ENCODE measurements at places on chromosomes 7 and 10. TPM values are rescaled to one million over a fixed set of nuclear protein-coding genes. Genes with fewer than 3 reads are reported as not detected.

GSDME gene
- total RNA-seq: 46.6 TPM

KAZALD1 gene
- 0.94 TPM for total RNA-seq

GPRIN2 gene
- total RNA-seq: 36.6 TPM

PTF1A gene
- total RNA-seq: not detected

MBL2 gene
- total RNA-seq: not detected

FOXI2 gene
- total RNA-seq: not detected

NPFFR1 gene
- total RNA-seq: 1.3 TPM

EN2 gene
- not detected for total RNA-seq

MMD2 gene
- 2.2 TPM for total RNA-seq

SAP25 gene
- total RNA-seq: not detected

CELF2 gene
- 305 TPM for total RNA-seq

VGF gene
- total RNA-seq: 9.4 TPM

EGFR gene
- total RNA-seq: 19.7 TPM

EFCAB10 gene
- 2.2 TPM for total RNA-seq

FXYD4 gene
- not detected for total RNA-seq

PFKFB3 gene
- 38.2 TPM for total RNA-seq

FLNC gene
- total RNA-seq: 4.1 TPM

ATE1 gene
- total RNA-seq: 54.1 TPM
